ENCODE measurements at places on chromosomes 16 and 17.

GRCh38 chr17:72308744-72309385 lies 188.0 kb downstream of the SOX9 start:
- DNase-seq, result no peak

GRCh38 chr17:5705081-5705875 lies 121.0 kb upstream of the NLRP1 start:
- DNase-seq, result no peak

GRCh38 chr16:75262104-75262799 lies 10.8 kb upstream of the BCAR1 start:
- DNase-seq, result no peak

DNA sequence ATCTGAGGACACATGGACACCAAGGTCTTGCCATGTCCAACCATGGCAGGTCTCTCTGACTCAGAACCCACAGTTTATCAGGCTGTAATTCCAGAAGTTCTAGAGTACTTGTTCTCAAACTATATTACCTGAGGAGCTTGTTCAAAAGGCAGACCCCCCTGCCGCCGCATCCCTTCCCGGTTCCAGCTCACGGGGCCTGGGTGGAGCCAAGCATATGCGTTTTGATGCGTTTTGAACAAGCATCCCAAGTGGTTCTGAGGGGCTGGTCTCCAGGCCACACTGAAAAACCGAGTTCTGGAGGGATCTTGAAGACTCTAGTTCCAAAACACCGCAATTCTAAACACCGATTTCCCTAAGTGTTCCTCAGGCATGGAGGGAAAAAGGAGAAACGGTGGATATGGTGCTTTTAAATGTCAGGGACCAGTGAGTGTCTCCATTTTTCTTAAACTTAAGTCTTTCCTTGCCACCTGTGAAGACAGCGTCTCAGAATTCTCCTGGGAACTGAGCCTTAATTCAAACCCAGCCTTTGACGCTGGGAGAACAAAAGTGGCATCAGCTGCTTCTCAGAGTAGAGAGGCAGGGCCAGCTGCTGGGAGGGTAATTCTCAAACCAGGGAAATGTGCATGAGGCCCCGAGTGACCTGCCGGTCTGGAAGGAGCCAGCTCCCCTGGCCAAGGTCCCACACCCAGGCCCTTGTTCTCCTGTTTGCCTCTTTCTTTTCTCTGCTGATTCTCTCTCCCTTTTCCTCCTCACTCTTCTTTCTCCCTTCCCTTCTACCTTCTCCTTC lies 84.4 kb upstream of the PLCG2 start:
- DNase-seq, result no peak

GRCh38 chr17:8753136-8753975 lies 5.0 kb downstream of the SPDYE4 start:
- no peak for DNase-seq

GRCh38 chr17:74272731-74273201 lies 1.3 kb upstream of the DNAI2 start:
- no peak for DNase-seq

GRCh38 chr17:5499476-5500231 lies 13.3 kb downstream of the MIS12 start:
- no peak for DNase-seq

DNA sequence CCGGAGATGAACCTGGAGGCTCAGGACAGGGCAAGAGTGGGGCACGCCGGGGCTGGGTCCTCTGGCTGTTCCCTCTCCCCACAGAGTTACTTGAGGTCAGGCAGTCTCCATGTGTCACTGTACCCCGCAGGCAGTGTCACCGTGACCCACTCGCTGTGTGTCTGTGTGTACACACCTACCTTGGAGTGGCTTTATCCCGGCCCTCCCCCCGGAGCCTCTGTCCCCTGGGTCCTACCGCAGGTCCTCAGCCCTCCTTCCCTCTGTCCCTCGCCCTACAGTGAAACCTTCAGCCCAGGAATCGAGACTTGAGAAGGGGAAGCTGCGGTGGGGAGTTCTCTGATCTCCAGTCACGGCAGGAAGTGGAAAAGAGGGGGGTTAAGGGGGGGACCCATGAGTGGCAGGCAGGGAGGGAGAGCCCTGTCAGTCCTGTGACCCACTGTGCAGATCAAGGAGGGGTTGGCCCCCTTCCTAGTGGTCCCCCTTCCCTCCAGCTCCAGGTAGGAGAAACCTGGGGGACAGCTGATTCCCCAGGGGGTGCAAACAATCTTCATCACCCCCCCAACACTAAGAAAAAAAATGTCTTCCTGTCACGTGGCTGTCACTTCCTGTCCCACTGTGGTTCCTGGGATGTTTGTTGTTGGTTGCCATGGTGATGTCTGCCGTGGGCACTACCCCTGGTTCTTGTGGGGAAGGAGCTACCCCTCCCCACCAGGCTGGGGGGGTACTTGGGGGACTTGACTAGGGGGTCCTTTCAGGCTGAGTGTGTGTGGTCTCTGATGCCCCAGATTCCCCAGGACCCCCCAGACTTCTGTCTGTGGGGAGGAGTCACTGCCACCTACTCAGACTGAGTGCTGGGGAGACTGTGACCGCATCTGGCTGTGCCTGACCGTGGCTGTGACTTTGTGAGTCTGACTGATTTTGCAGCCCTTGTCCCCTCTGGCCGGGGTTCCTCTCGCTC lies 13.7 kb downstream of the RARA start:
- no peak for DNase-seq

GRCh38 chr16:77157346-77158058 lies 33.5 kb upstream of the MON1B start:
- DNase-seq, result no peak

DNA sequence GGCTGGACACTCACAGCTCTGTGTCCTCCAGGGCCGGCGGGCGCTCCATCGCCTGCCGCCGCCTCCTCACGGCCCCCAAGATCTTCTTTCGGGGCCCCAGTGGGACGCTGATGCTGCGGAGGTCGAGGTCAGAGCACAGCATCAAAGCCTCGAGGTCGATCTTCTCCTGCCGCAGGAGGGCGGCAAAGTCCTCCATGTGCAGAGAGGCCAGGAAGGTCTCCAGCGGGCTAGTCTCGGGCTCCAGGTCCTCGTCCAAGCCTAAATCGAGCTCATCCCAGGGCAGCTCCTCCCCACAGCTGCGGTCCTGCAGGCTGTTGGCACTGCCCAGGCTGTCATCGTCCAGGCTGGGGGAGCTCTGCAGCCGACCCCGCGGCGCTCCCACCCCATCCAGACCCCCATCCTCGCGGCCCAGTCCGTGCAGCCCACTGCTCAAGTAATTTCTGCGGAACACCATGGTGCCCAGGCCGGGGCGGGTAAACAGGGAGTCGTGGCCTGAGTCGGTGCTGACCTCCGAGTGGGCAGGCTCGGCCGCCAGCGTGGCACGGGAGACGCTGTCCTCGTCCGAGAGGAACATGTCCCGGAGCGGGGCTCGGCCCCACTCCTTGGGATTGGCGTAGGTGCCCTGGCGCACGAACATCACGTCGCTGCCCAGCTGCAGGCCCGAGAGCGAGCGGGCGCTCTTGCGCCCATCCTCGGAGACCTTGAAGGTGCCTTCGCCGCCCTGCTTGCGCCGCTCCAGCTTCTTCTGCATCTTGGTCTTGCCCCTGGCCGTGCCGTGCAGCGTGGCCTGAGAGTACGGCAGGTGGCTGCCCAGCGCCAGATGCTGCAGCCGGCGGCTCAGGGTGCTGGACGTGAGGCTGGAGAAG lies 3.4 kb downstream of the USH1G start:
- DNase-seq, result no peak

GRCh38 chr16:87580855-87581261 lies 21.4 kb upstream of the JPH3 start:
- no peak for DNase-seq

DNA sequence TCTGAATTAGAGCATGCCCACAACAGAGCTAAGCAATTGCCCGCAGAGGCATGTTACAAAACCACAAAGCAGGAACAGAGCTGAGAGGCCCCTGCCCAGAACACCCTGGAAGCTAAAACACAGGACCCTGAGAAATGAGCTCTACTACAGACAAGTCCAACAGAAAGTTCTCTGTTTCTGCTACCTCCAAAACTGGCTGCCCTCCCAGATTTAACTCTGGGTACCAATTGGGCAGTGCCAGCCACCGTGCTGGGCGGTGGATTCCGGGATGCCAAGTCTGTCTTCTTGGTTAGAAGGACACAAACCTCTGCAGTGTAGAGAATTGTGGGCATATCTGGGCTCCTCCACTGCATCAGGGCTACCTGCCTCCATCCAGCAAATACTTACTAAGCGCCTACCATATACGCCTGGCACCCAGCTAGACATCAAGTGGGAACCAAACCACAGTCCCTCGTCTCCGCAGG lies 1.0 kb downstream of the CMTM4 start:
- DNase-seq, result no peak

DNA sequence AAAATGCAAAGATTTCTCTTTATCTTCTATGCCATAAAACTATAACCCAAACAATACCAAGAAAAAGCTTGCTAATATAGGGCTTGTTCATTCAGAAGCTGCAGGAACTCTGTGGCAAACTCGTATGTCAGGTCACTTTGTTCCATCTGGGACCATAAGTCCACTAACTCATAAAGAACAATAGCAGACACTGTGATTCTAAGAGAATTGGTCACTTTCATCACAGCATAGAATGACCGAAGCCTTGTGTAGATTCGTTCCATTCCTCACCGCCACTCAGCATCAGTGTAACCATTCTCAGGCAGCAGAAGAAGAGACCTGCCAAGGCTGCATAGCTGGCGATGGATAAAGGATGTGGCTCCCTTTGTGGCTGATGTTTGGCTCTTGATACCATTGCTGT lies 30.3 kb upstream of the VAT1L start:
- DNase-seq, result no peak

DNA sequence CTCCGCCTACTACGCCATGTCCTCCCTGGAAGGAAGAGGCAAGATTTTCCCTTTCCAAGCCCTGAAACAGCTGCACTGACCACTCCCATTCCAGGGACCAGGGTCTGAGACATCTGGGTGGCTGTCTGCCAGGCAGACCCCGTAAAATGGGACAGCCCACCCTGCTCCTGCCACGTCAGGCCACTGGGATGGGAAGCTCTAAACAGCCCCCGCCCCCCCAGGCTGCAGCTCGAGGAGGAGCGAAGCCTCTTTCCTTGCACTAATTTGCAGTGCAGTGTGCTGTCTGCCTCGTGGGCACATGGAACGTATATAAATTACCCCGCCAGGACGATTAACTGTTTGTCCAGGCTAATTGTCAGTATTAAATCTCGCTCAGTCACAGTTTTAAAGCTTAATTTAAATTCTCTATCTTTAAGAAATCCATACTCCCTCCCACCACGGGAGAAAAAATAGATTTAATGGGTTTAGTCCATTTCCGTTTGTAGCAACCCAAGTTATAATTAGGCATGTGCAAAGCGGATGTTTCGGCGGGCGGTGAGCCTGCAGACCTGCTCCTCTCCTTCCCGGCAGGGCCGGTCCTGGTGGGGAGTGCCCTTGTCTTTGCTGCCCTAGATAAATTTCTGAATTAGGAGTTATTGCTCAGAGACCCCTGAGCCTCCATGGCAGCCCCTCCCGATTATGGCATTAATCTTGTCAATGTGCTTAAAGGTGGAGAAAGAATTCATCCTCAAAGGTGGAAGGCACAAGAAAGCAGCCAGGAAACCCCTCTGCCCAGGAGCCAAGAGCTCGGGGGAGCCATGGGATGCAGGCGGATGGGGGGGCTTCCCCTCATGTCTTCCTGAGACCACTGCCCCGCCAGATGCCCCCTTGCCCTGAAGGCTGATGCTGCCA lies 268.0 kb upstream of the TNRC6C start:
- DNase-seq, result no peak

DNA sequence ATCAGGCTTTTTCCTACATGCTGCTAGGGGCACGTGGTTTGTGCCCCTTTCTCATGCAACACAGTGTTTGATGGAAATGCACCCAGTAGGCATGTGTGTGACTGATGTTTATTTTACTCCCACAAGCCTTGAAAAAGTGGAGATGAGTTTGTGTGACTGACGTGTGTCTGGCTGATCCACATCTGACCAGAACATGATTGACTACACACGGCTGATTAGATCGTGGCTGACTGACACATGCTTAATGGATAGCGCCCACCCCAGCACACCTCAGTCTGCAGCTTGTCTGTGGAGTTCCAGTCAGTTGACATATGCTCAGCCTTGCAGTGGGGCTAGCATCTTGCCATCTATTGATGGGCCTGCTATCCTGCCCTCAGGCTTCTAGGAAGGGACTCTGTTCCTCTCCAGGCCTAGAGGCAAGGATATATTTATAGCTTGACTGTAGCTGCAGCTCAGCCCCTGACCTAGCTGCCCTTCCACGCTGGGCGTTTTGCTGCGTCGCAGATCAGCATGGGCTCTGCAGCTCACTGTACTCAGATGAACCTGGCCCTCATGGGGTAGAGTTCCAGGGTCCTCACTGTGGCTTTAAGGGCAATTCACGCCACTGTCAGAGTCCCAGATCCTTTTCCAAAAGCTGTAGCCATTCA lies 112.3 kb downstream of the HS3ST2 start:
- DNase-seq, result no peak

GRCh38 chr17:44793885-44794842 lies 35.4 kb downstream of the ADAM11 start:
- DNase-seq, result no peak

DNA sequence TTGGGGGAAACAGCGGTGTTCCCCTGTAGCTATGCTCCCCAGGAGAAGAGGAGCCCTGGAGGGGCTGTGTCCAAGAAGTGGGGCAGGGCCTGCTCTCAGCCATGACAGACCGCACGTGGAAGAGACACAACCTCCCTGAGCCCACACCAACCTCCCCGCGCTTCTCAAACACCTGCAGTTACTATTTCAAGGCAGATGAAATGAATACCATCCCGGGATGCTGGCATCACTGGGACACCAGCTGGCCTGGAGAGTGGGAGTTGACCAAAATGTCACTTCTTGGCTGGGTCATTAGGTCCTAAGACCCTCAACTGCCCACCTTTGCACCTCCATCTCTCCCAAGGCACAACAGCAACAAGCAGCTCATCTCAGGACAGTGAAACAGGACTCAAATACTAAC lies 32.0 kb downstream of the SPHK1 start:
- no peak for DNase-seq

DNA sequence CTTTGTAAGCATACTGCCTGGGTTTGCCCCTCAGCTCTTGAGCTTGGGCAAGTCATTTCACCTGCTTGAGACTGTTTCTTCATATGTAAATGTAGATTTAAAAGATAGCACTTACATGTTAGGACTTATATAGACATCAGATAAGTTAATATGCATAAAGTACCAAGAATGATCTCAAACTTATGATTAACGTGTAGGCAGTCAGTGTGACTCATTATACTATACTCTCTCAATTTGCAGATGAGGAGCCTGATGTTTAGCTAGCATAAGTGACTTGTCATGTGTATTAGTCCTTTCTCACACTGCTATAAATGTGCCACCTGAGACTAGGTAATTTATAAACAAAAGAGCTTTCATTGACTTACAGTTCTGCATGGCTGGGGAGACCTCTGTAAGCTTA lies 690.5 kb downstream of the KCNJ2 start:
- DNase-seq, result no peak

DNA sequence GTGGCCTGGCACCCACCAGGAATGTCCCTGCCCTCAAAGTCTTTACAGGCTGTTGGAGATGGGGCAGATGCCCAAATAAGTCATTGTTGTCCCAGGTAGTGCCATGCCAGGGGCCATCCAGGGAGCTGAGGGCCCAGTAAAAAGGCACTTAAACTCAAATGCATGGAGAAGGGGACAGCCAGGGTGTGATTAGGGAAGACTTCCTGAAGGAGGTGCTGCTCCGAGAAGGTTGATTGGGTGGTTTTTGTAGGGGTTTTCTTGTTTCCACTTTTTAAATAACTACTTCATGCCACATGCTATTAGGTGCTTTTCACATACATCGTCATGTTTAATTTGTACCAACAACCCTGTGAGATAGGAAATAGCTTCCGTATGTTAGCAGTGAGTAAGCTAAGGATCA lies 66.9 kb downstream of the RAI1 start:
- no peak for DNase-seq

- no peak for DNase-seq
These were observed 36.1 kb downstream of the KCNJ2 start for GRCh38 chr17:70205401-70205800.

- DNase-seq, result peak; percentile 77
These were observed 133.7 kb upstream of the HS3ST3A1 start for GRCh38 chr17:13735444-13735843.

Measured in DMS 273 treated with DMSO at 0.1 percent for 48 hours (cell line).